ENCODE measurements at places on chromosomes 4 and X. TPM values are rescaled to one million over a fixed set of nuclear protein-coding genes. Genes with fewer than 3 reads are reported as not detected.

Gene EIF4E
- 107 TPM for total RNA-seq

DNA sequence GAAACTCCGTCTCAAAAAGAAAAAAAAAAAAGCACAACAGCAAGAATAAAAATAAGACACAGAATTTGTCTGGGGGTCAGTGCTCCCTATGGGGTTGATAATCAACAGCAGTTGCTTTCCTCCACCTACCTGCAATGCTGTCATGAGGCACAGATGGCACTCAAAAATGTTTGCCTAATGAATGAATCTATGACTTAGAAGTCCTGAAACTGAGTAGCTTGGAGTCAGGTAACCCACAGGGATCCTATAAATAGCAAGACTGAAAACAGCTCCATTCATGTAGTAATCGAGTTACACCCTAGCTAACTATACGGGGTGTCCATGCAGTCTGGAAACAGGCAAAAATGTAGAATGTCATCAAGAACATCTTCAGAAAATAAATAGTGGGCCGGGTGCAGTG lies 19.8 kb upstream of the DDX3X start:
- no peak for DNase-seq

- no peak for DNase-seq
Observed at GRCh38 chr4:184635381-184635780, 13.9 kb downstream of the CASP3 start.

Gene SFRP2
- total RNA-seq: not detected

Gene NSUN7
- total RNA-seq: 0.18 TPM
